ENCODE measurements at places on chromosomes 16 and 17. TPM values are rescaled to one million over a fixed set of nuclear protein-coding genes. Genes with fewer than 3 reads are reported as not detected.

GRCh38 chr16:48165961-48166578, 10.3 kb upstream of the ABCC12 start:
- DNase-seq, result no peak

ERI2 gene
- 15.3 TPM for total RNA-seq

CCR7 gene
- total RNA-seq, result not detected

DNA sequence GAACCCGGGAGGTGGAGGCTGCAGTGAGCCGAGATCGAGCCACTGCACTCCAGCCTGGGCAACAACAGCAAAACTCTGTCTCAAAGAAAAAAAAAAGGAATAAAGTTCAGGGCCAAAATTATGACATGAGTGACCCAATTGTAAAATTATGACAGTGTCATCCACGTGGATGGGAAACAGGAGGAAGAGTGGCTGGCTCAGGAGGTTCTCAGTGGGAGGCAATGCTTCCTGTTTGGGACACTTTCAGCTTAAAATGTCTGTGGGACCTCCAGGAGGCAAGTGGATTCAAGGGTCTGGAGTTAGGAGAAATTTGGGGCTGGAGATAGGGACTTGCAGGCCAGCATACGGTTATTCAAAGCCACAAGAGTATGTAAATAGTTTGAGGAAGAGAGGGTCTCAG, 8.0 kb upstream of the STX4 start:
- DNase-seq, result no peak

- DNase-seq, result no peak
Measured at GRCh38 chr17:75611851-75612429, 21.3 kb upstream of the SMIM5 start.

OTOA gene
- not detected for total RNA-seq

- no peak for DNase-seq
Measured at GRCh38 chr16:78365366-78365765, 265.9 kb downstream of the WWOX start.

GRCh38 chr16:12754824-12755543, 48.7 kb downstream of the CPPED1 start:
- DNase-seq, result no peak

DNA sequence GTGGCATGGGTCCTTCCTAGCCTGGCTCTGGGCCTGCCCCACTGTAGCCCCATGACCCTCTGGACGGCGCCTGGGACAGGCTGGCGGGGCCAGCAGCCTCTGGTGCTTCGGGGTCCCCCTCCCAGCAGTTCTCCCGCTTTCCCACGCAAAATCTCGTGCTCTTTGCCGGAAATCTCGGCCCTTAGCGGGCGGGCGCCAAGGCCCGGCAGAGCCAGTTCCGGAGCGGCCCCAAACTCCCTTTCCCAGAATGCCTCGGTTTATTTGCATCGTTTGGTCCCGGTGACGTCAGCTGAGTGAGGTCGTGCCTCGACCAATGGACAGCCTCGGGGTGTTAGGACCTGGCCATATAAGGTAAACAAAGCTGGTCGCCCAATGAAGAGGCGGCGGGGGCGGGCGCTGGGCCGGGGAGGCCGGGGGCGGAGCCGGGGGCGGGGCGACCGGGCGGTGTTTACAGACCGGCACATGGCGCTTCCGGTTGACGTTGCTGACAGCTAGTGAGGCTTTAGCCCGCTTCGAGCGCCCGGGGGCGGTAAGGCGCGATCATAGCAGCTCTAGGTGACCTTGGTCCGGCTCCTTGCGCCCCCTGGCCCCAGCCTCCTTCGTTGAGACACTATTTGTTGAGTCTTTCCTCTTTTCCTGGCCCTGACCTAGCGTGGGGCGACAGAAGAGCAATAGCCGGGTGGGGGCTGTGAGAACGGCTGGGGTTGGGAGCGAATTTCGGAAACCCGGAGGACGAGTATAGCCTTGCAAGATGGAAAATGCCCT, 1.5 kb upstream of the UBALD1 start:
- DNase-seq, result peak; percentile 100

Data from endodermal cell (in vitro differentiated cells).